Cortex of kidney (tissue), 1 donor: ENCODE measurements at places on chromosomes 5 and 9.

DNA sequence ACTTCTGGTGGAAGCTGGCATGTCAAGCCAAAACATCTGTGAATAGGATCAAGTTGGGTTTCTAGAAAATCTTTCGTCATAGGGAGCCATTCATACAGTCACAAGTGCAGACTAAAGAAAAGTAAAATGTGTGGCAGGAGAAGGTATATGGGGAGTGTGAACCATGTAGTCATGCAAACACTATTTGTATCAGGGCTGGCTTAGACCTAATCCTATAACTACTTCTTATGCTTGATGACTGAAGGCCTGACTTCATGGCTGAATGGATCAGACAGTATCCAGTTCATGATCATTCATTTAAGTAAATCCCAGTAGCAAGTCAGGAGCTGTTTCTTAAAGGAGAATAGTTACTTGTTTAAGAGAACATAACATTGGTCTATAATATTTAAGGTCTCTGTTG lies 63.8 kb upstream of the DAPK1 start:
- no peak for DNase-seq

GRCh38 chr5:171492781-171493180 lies 73.3 kb downstream of the FGF18 start:
- no peak for DNase-seq

GRCh38 chr5:126497506-126497905 lies 74.3 kb downstream of the GRAMD2B start:
- no peak for DNase-seq

DNA sequence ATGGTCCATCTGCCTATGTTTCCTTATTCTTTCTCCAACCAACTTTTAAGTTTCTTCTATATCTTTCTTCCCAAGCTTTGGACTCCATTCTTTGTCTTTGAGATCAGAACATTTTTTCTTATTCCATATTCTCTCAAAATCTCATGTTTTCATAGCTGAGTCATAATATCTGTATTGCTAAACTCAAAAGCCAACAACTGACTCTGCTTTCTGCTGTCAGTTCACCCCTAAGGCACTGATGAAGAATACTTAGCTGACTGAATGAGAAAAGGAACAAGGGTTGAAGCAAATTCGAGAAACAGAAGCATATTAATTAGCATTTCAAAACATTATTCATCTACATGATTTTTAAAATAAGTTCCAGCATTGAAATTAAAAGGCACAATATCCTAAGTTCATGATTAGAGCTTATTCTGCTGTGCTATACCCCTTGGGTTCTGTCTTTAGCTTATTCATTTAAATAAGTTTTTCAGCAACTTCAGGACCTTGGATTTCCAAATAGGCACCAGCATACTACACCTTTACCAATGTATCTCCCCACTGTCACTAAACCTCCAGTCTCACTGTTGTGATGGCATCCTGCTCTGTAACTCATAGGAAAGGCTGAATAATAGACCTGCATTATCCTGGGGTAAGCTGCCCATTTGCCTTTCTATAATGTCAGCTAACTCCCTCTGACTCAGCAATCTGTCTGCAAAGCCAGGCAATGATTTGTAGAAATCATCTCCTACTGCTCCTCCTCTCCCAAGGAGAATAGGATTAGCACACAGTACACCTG lies 49.9 kb upstream of the C5orf46 start:
- DNase-seq = no peak

GRCh38 chr9:89427621-89428221 lies 70.2 kb downstream of the SEMA4D start:
- no peak for DNase-seq

DNA sequence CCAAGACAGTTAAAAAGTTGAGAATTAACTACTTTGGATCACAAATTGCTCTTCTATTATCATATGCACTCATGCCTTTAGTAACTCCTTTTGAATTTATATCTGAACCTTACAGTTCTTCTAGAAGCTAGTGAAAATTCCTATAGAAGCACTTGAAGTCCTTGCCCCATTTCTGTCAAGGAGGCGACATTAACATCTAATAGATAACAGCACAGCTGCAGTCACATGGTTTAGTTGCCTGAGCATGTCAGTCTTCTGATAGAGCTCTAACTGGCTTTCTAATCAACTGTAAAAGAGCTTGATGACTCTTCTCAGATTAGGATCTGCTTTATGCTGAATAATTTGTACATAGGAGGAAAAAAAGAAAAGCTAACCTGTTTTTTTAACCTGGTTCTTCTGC lies 9.0 kb downstream of the RFESD start:
- DNase-seq = no peak
